Type B pancreatic cell (in vitro differentiated cells): ENCODE measurements at places on chromosomes 2 and 18.

DNA sequence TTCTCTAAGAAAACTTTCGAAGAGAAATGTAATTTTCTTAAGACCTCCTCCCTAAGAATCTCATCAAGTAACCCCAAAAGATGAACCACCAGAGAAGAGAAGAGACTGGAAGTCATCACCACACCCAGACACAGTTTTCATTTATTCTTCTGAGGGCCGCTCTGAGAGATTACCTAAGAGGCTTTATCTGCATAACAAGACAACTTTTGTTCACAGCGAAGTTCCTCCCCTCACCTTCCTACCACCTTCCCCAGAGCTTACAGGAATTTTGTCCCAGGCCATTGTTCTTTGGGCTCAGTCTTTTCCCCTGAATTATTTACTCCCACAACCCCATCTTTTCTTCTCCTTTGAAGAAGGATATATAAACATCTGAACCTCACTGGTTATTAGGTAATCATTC is 92.8 kb downstream of the AKAIN1 start:
- no peak for DNase-seq

DNA sequence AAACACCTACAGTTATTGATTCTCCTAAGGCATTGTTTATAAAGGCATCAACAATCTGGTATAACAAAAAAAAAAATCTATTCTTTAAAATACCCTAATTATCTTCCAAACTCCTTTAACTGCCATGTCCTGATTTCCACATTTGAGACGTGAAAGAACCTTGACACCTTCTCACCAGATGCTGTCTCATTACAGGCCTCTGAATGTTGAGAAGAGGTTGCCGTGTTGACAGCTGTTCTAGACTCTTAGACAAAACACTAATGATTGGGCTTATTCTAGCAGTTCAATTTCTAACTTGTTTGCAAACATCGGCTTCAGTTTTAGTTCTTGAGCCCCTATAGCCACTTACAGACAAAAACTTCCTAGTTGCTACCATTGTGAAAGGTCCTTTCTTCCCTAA is 988.8 kb downstream of the LRP1B start:
- no peak for DNase-seq

DNA sequence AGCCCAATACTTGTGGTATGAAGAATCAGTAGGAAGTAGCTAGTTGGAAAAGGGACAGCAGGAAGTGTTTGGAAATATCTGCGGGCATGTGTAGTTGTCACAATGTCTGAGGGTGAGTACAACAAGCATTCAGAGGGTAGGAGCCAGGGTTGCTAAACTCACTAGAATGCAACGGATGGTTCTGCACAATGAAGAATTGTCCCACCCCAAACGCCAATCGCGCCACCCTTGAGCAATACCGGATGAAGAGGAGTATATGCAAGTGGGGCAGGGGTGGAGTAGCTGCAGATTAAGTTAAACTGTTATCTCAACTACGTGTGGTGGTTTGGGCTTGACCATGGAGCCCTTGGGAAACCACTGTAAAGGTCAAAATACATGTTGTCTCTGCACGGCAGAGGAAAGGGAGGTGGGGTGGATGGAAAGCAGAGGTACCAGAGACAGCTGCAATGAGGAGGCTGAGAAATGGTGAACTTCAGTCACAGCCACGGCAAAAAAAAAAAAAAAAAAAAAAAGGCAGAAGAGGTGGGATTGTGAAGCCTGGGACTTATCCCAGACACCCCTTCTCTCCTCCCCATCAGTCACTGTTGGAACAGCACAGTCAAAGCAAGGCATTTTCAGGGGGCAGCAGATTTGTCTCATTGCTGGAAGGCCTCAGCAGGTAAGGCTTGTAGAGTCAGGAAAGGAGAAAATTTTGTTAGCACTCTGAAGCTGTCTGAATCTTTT is 5.2 kb downstream of the CCL20 start:
- DNase-seq, result no peak

DNA sequence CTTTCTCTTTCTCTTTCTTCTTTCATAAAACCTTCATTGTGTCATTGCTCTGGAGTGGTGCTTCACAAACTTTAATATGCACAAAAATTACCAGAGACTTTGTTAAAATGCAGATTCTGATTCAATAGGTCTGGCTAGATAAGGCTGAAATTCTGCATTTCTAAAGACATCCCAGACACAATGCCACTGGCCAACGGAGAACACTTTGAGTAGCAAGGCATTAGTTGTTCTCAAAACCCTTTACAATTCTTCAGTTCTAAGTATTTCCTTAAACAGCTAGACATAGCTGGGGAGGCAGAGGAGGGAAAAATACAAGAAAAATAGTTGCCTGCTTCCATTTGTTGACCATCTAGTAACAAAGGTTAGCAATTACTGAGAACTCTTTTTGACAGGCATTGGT is 101.8 kb upstream of the PIK3C3 start:
- no peak for DNase-seq

GRCh38 chr2:36769106-36769505 is 72.6 kb downstream of the VIT start:
- DNase-seq, result no peak

DNA sequence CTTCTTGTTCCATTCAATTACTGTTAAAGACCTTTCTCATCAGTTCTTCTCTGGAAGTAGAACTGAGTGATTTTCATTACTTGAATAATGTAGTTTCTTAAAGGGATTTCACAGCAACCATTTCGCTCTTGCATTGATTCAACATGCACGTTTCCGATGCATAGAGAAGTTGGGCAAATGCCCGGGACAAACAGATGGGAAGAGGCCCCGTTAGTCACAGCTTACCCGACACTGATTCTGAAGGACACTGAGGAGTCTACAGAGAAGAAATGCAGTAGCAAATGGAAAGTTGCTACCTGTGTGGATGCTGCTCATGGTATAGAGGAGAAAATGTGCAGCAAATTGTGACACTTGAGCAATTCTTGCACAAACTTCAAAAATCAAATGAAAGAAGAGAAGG is 32.3 kb upstream of the GCG start:
- no peak for DNase-seq

DNA sequence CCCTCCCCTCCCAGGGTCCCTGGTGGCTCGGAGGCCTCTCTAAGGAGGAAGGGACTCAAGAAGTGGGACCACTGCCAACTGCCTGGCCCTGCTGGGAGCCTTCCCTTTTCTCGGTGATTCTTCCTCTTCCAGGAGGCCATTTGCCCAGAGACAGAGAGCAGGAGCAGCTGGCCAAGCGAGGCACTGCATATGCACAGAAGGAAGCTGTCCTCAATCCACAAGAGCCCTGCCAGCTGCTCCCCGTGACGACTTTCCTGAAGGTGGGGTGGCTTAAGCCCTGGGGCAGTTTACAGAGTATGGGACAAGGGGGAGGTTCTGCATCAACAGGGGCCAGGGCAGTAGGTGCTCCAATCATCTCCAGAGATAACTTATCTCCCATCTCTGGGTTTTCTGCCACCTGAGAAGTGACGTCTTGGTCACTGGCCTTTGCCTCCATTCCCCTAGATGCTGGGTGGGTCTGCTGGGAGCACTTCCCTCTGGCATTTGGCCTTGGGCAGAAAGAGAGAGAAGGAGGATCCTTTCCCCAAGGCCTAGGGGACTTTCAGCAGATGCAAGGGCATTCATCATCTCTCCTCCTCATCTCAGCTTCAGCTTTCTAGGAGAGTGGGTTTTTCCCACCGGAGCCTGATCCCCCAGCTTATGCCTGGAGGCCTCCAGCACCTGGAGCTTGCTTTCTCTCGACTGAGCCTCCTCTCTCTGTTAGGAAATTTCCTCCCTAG is 28.5 kb downstream of the CIB4 start:
- DNase-seq, result peak; percentile 45

- no peak for DNase-seq
Observed at GRCh38 chr18:47917923-47918610, 12.4 kb downstream of the SMAD2 start.
